ENCODE measurements at places on chromosomes 12 and 14. TPM values are rescaled to one million over a fixed set of nuclear protein-coding genes. Genes with fewer than 3 reads are reported as not detected.
A peak's percentile ranks its signal among the peaks of the same experiment; 100 is the strongest.

The LBHD2 gene
- not detected for total RNA-seq

The C12orf54 gene
- not detected for total RNA-seq

GRCh38 chr12:24270965-24271364 is 321.5 kb upstream of the SOX5 start:
- no peak overlapping the region for H3K27ac ChIP-seq
- no peaks in the 10 kb centered on the region for H3K36me3 ChIP-seq
- no peak for DNase-seq
- no peaks in the 10 kb centered on the region for H3K4me1 ChIP-seq

DNA sequence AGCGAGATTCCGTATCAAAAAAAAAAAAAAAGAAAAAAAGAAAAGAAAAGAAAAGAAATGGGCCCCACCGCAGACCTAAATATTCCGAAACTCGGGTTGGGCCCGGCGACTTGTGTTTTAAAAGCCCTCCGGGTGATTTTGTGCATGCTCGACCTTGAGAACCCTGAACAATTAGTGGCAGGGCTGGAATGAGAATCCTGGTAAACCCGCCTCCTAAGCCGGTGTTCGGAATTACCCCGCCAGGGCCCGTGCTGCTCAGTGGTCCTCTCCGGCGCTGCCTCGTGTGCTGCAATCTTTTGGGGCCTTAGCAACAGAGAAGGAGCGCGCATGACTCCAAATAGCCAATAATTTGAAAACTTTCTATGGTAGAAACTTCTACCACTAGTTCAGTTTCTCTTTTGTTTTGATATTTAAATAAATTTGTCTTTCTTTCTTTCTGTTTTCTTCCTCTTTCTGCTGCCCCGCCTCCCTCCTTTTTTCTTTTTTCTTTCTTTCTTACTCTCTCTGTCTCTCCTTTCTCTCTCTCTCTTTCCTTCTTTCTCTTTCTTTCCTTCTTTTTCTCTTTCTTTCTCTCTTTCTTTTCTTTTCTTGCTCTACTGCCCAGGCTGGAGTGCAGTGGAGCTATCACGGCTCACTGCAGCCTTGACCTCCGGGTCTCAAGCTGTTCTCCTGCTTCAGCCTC is 1.5 kb upstream of the GALNT6 start:
- no peak overlapping the region for H3K27ac ChIP-seq
- H3K4me1 ChIP-seq: peaks cover 38% of the 10 kb centered on the region
- H3K36me3 ChIP-seq: no peaks in the 10 kb centered on the region
- DNase-seq: no peak
- no peaks in the 10 kb centered on the region for H3K27me3 ChIP-seq

- no peak for DNase-seq
- no peaks in the 10 kb centered on the region for H3K27me3 ChIP-seq
- no peak overlapping the region for H3K4me3 ChIP-seq
These were observed 869.2 kb downstream of the TMEM121 start for GRCh38 chr14:106395456-106396050.

DNA sequence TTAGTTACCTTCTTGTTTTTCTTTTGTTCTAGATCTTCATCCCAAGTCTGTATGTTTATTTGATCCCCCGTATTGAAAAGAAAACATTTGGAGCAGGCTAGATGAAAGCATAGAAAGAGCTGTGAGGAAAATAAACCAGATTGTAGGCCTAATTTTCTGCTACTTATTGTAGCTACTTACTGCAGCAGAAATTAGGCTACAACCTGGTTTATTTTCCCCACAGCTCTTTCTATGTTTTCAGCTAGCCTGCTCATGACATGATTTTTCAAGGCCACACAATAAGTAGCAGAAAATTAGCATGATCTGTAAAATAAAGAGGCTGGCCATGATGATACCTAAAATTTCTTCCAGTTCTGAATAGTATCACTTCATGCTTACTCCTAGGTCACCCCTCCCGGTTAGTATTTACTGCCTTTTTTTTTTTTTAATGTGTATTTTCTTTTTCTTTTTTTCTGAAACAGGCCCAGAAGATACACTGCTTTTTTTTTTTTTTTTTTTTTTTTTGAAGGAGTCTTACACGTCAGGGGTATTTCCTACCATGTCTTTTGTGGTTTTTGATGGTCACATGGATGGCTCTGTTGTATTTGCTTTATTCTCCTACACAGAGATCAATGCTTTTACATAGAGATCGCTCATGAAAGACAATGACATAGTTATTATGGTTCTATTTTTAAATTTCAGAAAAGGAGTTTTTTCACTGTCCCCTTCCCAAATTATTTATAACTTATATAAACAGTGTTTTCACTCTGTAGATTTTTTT is 32.3 kb downstream of the BHLHE41 start:
- H3K4me3 ChIP-seq: no peak overlapping the region
- no peaks in the 10 kb centered on the region for H3K27me3 ChIP-seq
- no peaks in the 10 kb centered on the region for H3K36me3 ChIP-seq
- no peak for DNase-seq
- H3K27ac ChIP-seq: no peak overlapping the region

- no peaks in the 10 kb centered on the region for H3K36me3 ChIP-seq
- no peak for DNase-seq
- no peak overlapping the region for H3K4me3 ChIP-seq
- H3K27me3 ChIP-seq: no peaks in the 10 kb centered on the region
- H3K4me1 ChIP-seq: no peaks in the 10 kb centered on the region
These were observed 10.8 kb downstream of the RBM19 start for GRCh38 chr12:113955109-113955970.

DNA sequence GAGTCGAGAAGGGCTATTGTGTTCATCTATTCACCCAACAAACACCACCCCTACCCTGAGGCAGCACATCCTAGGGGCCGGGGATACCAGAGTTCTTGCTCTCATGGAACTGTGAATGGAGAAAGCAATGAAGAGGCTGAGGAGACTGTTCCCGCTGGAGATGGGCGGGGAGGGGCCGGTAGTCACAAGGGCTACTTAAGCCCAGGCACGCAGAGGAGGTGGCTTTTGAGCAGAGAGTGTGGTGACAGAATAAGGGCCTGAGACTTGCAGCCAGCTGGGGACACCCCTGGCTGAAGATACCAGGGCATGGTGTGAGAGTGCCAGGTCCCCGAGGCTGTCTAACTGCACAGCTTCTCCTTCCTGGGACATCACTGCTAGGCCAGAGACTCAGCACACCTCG is 114.1 kb upstream of the EVL start:
- H3K27ac ChIP-seq: no peak overlapping the region
- no peak for DNase-seq
- peaks cover 19% of the 10 kb centered on the region for H3K4me1 ChIP-seq
- no peak overlapping the region for H3K4me3 ChIP-seq
- H3K36me3 ChIP-seq: no peaks in the 10 kb centered on the region
- no peaks in the 10 kb centered on the region for H3K27me3 ChIP-seq

DNA sequence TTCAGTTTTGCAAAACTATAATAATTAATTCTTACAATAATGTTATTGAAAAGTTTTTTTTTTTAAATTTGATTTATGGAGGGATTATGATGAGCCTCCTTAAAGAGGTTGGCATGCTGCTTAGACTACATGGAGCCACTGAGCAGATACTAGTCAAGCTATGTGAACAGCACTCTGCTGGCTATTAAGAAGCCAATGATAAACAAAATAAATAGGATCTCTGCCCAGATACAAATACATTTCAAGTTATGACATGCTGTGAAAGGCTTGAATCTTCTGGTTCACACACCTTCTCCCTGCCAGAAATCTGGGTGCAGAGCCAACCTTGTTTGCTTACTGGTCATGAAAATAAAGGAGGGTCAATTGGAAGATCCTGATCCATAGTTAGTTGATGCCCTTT is 107.4 kb upstream of the NAV3 start:
- DNase-seq: no peak
- no peaks in the 10 kb centered on the region for H3K4me1 ChIP-seq
- H3K27ac ChIP-seq: no peak overlapping the region
- H3K36me3 ChIP-seq: no peaks in the 10 kb centered on the region
- no peak overlapping the region for H3K4me3 ChIP-seq

- no peaks in the 10 kb centered on the region for H3K27me3 ChIP-seq
- peaks cover 25% of the 10 kb centered on the region for H3K4me1 ChIP-seq
- peaks cover 10% of the 10 kb centered on the region for H3K36me3 ChIP-seq
- no peak for DNase-seq
- H3K27ac ChIP-seq: no peak overlapping the region
- H3K4me3 ChIP-seq: no peak overlapping the region
These were observed 141.3 kb downstream of the PRKCH start for GRCh38 chr14:61462566-61463193.

DNA sequence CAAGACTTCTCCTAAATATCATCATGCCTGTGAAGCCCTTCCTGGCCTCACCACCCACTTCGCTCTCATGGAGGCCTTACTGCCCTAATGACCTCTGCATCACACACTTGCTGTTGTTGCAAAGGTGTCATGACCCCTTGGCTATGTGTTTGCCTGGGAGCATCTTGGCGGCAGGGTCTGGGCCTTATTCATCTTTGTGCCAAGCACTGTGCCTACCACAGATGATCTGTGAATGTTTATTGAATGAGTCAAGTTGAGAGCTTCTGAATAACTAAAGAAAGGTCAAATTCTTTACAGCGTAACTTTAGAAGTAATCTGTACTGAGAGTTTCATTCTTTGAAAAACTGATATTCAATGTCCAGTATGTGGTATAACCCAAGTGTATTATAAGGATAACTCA is 113.3 kb downstream of the TTC8 start:
- H3K4me3 ChIP-seq: no peak overlapping the region
- H3K4me1 ChIP-seq: no peaks in the 10 kb centered on the region
- no peak overlapping the region for H3K27ac ChIP-seq
- no peak for DNase-seq

- no peaks in the 10 kb centered on the region for H3K27me3 ChIP-seq
- no peak for DNase-seq
- H3K36me3 ChIP-seq: no peaks in the 10 kb centered on the region
- no peak overlapping the region for H3K4me3 ChIP-seq
- peaks cover 12% of the 10 kb centered on the region for H3K4me1 ChIP-seq
These were observed 102.5 kb downstream of the BEGAIN start for GRCh38 chr14:100484531-100485267.

- H3K36me3 ChIP-seq: peaks cover 4% of the 10 kb centered on the region
- DNase-seq: no peak
- H3K4me1 ChIP-seq: no peaks in the 10 kb centered on the region
- no peak overlapping the region for H3K4me3 ChIP-seq
- H3K27me3 ChIP-seq: no peaks in the 10 kb centered on the region
These were observed 21.8 kb downstream of the DNAL1 start for GRCh38 chr14:73666583-73666982.

DNA sequence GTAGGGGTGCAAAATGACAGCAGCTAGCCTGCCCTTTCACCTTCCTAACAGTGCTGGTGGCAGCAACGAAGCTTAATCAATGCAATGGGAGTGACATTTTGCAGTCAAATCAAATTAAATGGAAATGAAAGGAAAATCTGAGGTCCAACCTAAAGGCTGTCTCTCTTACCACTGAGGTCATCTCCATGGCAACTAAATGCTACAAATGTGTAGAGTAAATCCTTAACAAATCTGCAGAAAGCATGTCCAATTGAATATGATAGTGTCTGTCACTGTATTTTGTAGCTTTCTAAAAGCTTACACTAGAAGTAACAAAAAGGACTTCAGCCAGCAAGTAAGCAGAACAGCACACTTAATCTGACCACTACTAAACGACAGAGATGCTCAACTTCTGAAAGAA is 488.8 kb downstream of the BCAT1 start:
- no peak overlapping the region for H3K27ac ChIP-seq
- no peak overlapping the region for H3K4me3 ChIP-seq
- no peak for DNase-seq
- H3K27me3 ChIP-seq: no peaks in the 10 kb centered on the region
- peaks cover 13% of the 10 kb centered on the region for H3K4me1 ChIP-seq
- H3K36me3 ChIP-seq: no peaks in the 10 kb centered on the region

- no peaks in the 10 kb centered on the region for H3K27me3 ChIP-seq
- H3K4me1 ChIP-seq: peaks cover 52% of the 10 kb centered on the region
These were observed 1.1 kb downstream of the SP1 start for GRCh38 chr12:53380794-53381730.

DNA sequence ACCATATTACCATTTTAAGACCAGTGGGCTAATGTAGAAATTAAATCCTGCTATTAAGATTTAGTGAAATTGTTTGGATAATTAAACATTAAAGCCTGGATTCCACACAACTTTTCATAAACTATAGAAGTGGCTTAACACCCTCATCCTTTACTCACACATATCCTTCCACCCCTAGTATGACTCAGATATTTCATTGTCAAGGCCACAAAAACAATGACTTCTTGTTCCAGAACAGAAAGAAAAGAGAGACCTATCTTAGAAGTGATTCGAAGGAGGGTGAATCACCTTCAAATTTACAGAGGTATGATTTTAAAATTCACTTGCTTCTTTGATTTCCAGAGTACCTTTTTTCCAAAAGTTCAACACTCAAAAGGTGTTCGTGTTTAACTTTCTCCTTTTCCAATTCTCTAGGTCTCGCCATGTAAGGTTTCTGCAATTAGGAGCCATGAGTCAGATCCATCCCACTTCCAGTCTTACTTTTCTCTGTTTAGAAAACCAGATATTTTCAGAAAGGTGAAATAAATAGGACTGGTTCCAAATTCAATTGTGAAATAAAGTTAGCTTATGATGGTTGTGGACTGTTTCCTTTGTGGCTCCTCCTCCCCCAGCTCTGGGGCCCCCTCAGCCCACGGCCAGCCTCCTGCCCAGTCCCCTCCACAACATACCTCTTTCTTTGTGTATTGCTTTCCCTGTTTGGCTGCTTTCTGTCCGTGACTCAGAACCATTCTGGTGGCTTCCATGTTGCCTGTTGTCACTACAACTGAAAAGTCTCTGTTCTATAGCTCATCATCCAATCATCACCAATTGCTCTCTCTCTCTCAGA is 24.6 kb upstream of the MGP start:
- DNase-seq: no peak
- no peak overlapping the region for H3K4me3 ChIP-seq
- peaks cover 11% of the 10 kb centered on the region for H3K4me1 ChIP-seq
- no peaks in the 10 kb centered on the region for H3K36me3 ChIP-seq
- H3K27me3 ChIP-seq: no peaks in the 10 kb centered on the region

- H3K36me3 ChIP-seq: no peaks in the 10 kb centered on the region
- peaks cover 24% of the 10 kb centered on the region for H3K4me1 ChIP-seq
- peak overlapping the region; percentile 58 for H3K27ac ChIP-seq
These were observed 69.9 kb downstream of the ARL6IP4 start for GRCh38 chr12:123050331-123050831.

GRCh38 chr14:66507181-66507721 is 696 bp upstream of the GPHN start:
- H3K4me1 ChIP-seq: peaks cover 23% of the 10 kb centered on the region
- no peaks in the 10 kb centered on the region for H3K36me3 ChIP-seq
- no peak for DNase-seq
- H3K4me3 ChIP-seq: peak overlapping the region; percentile 64
- H3K27ac ChIP-seq: peak overlapping the region; percentile 92
